Caco-2 (cell line): ENCODE measurements at places on chromosomes 12 and 14. TPM values are rescaled to one million over a fixed set of nuclear protein-coding genes. Genes with fewer than 3 reads are reported as not detected.

GRCh38 chr12:89731089-89731488 is 22.5 kb upstream of the ATP2B1 start:
- no peak for DNase-seq

GRCh38 chr12:124398578-124399227 is 103.8 kb downstream of the RFLNA start:
- DNase-seq = no peak

- no peak for DNase-seq
Measured at GRCh38 chr14:60658211-60658690, 9.0 kb upstream of the SIX1 start.

- no peak for DNase-seq
Measured at GRCh38 chr12:54723379-54724256, 75.5 kb upstream of the DCD start.

- peak; percentile 76 for DNase-seq
Measured at GRCh38 chr14:55354500-55354899, 57.1 kb downstream of the ATG14 start.

DNA sequence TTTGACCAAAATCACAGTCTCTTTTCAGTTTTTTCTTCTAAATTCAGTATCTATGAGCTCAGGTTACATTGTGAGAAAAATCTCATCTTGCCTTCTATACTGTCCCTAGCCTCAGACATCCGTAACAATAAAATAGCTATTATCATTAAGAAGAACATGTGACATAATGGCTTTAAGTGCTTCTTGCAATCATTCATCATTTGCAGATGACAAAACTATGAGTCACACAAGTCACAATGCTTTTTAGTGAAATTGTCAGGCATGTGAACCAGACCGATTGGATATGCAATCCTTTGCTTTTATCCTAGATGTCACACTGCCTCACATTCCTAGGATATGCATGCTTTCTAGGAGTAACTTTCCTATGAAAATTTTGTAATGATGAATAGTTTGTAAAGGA is 313.1 kb downstream of the SLC6A15 start:
- peak; percentile 18 for DNase-seq

GRCh38 chr12:94831081-94831751 is 172.3 kb downstream of the NDUFA12 start:
- no peak for DNase-seq

DNA sequence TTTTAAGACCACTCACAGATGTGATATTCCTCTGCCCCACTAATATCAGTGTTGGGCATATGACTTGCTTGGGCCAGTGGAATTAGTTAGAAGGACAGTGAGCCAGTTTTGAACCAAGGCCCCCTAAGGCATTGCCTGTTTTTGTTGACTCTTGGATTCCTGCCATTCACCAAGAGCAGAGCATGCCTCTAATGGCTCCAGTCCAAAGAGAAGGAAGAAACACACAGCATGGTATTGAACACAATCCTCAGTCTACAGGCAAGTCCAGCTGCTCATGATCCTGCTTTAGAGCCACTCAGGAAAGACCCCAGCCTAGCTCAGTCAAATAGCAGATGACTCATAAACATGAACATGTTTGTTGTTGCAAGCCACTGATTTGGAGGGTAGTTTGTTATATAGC is 1201.5 kb downstream of the BCL11B start:
- no peak for DNase-seq

- no peak for DNase-seq
Measured at GRCh38 chr14:95472819-95473251, 43.6 kb downstream of the SYNE3 start.

DNA sequence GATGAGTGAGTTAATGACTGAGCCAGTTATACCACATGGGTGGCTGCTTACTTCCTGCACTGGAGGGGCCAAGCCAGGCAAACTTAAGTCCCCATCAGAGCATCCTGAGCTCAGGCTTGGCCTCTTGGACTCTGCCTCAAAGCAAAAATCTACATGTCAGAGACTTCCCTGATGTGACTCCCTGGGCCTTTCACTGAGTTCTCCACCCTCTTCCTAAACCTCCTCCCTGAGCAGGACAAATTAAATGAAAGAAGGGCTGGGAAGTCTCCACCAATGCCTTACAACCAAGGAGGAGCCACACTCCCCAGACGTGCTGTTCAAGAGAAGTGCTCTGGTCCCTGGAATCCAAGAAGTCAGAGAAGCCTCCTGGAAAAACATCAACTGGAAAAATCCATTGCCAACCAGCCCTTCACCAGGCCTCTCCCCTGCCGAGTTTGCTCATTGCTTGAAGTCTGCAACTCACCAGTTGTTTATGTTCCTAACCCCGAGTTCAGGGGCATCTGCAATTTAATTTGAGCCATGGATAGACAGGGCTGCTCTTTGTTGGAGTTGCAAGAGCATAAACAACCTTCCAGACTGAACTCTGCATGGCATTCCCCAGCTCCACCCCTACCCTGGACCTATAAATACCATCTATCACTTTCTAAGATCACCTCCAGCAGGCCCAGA is 160.5 kb downstream of the ANO2 start:
- DNase-seq = no peak

- peak; percentile 55 for DNase-seq
Measured at GRCh38 chr14:71143381-71144290, 236.4 kb downstream of the PCNX1 start.

GRCh38 chr12:109892748-109893147 is 7.3 kb upstream of the TCHP start:
- no peak for DNase-seq

DNA sequence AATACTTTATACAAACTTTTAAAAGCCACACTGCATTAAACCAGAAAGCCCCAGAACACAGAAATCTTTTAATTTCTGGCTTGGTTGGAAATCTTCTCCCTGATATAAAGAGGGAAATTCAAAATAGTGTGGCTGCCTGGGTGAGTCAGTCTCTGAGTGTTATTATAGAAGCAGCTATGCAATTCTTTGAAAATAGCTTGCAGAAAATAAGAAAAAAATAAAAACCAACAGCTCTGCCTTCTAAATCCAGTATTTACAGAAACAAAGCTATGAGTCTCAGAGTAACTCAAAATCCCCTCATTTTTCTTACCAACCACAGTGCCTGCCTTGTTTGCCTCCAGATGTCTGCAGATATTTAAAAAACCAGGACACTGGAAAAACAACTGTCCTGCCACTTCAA is 68.6 kb upstream of the FERMT2 start:
- no peak for DNase-seq

GRCh38 chr12:123388951-123389559 is 5.1 kb downstream of the KMT5A start:
- DNase-seq = no peak

GRCh38 chr14:80364274-80364673 is 153.0 kb upstream of the DIO2 start:
- DNase-seq = no peak

The LRP1 gene
- 106 and 111 TPM in 2 replicates for total RNA-seq

The BEGAIN gene
- total RNA-seq = 0.54 TPM in 1 of 2 replicates, not detected in the other

The MYF6 gene
- not detected in 2 replicates for total RNA-seq

The MYH6 gene
- total RNA-seq = not detected in 2 replicates

The DCN gene
- 0.95 TPM in 1 of 2 replicates, not detected in the other for total RNA-seq
